ENCODE measurements at places on chromosomes 1 and 21.
A peak's percentile ranks its signal among the peaks of the same experiment; 100 is the strongest.

GRCh38 chr21:36203603-36203889, 46.9 kb downstream of the DOP1B start:
- H3K4me1 ChIP-seq, result no peaks in the 10 kb centered on the region
- DNase-seq, result peak; percentile 27
- H3K36me3 ChIP-seq, result no peaks in the 10 kb centered on the region
- no peak overlapping the region for H3K27ac ChIP-seq

GRCh38 chr1:238152119-238152518, 261.4 kb upstream of the ZP4 start:
- no peak for DNase-seq
- no peaks in the 10 kb centered on the region for H3K36me3 ChIP-seq
- no peak overlapping the region for H3K27ac ChIP-seq

GRCh38 chr21:39366563-39366962, 17.7 kb upstream of the HMGN1 start:
- no peak for DNase-seq
- no peak overlapping the region for H3K4me3 ChIP-seq
- no peaks in the 10 kb centered on the region for H3K36me3 ChIP-seq
- no peaks in the 10 kb centered on the region for H3K4me1 ChIP-seq
- no peak overlapping the region for H3K27ac ChIP-seq

DNA sequence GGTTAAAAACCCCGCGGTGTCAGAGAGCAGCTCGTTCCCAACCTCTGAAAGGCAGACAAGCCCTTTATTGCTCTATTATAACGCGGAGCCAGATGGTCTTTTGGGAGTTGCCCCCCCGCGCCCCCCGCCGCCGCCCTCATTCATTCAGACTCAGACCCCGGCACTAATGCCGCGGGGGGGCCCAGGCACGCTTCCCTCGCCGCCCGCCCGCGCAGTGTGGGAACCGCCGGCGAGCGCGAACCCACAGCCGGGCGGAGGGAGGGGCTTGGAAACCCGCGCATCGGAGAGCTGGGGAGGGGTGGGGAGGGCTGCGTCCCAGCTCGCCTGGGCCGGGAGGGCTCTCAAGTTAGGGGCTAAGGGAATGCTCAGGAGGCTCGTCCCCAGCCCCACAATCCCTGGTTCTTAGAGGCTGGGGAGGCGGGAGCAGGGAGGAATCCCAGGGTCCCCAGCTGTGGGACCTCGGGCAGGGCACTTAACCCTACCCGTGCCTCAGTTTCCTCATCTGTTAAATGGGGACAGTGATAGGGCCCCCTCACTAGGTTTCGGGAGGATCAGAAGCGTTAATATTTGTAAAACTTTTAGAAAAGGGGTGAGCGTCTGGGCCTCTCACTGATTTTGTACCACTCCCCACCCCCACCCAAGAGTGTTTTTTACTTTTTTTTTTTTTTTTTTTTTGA, 10.9 kb upstream of the HES5 start:
- no peak for DNase-seq
- no peak overlapping the region for H3K27ac ChIP-seq
- no peak overlapping the region for H3K4me3 ChIP-seq
- no peaks in the 10 kb centered on the region for H3K36me3 ChIP-seq
- H3K4me1 ChIP-seq, result peaks cover 24% of the 10 kb centered on the region

GRCh38 chr1:63532727-63533126, 9.4 kb downstream of the EFCAB7 start:
- no peak for DNase-seq
- no peak overlapping the region for H3K4me3 ChIP-seq
- H3K27me3 ChIP-seq, result no peaks in the 10 kb centered on the region
- H3K4me1 ChIP-seq, result no peaks in the 10 kb centered on the region
- peaks cover 13% of the 10 kb centered on the region for H3K36me3 ChIP-seq

DNA sequence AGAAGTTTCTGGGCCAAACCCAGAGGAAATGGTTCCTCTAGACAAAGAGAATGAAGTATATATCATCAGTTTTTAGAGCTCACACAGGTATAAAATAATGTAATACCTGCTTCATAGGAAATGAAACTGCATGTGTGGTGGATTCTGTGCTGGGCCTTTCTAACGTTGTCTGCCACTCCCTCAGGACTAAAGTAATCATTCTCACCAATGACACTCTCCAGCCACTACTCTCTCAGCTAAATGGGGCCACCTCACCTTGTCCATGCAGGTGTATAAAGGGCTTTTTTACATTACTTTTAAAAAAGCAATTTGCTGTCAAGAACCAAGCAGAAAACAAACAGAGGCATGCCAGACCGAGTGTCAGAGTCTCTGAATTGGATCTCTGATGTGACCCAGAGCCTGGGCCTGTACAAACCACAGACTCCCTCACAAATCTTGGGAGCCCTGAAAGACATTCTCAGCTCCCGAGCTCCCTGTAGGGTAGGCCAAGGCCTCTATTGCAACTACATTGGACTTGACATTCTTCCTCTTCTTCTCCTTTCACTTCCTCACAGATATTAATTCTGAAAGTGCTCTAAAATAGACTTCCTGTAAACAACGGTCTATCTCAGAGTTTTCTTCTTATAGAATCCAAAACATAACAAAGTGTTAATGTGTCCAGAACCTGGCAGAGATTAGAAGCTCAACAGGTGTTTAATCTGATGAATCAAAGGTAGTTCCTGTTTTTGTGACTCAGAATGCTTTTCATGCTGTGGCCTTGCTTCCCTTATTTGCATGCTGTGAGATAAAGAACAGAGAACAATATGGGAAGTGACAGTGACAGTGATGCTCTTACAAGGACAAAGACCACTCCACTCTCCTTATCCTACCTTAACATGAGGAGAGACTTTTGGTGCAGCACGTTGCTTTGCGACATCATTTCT, 8.6 kb downstream of the AIM2 start:
- H3K4me1 ChIP-seq, result peaks cover 15% of the 10 kb centered on the region
- H3K27ac ChIP-seq, result peak overlapping the region; percentile 57
- no peak for DNase-seq
- peak overlapping the region; percentile 21 for H3K4me3 ChIP-seq
- H3K36me3 ChIP-seq, result no peaks in the 10 kb centered on the region
- H3K27me3 ChIP-seq, result no peaks in the 10 kb centered on the region

DNA sequence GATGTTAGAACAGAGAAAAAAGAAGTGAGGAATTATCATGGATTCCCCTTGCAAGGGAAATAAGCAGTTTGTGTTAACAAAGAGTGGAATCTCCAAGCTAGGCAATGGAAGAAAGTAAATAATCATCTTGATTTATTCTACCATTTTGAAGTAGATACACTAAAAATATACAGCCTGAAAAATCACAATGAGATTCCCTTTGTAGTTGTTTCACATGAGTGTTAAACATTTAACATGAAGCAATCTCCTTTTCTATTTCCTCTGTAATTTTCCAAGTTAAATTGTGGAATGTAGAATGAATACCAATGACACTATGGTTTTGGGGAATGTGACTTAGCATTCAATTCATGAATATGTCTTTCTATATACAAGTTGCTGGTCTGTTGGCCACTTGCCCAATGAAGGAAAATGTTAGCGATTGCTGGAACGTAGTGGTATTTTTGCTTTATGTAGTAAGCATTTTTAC, 5.7 kb downstream of the TGFB2 start:
- no peaks in the 10 kb centered on the region for H3K36me3 ChIP-seq
- no peaks in the 10 kb centered on the region for H3K27me3 ChIP-seq
- no peak for DNase-seq
- peak overlapping the region; percentile 32 for H3K4me3 ChIP-seq

GRCh38 chr1:54312796-54313316, 93.3 kb downstream of the SSBP3 start:
- peak overlapping the region; percentile 31 for H3K27ac ChIP-seq
- no peak overlapping the region for H3K4me3 ChIP-seq
- H3K4me1 ChIP-seq, result peaks cover 53% of the 10 kb centered on the region
- H3K27me3 ChIP-seq, result no peaks in the 10 kb centered on the region
- no peaks in the 10 kb centered on the region for H3K36me3 ChIP-seq

DNA sequence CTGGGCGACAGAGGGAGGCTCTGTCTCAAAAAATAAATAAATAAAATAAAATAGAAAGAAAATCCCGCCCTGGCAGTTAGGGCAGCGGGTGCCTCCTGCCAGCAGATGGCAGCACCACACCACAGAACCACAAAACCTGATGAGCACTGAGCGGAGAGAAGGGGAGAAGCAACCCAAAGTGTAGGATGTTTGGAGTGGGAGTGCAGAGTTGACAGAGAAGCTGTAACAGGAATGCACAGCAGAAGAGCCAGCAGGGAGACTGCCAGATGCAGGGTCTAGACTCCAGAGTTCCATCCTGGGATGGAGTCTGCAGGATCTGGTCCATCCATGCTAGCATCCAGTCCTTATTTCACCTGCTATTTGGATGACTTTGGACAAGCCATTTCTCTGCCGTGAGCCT, 29.7 kb upstream of the KIRREL1 start:
- no peak overlapping the region for H3K4me3 ChIP-seq
- H3K27me3 ChIP-seq, result no peaks in the 10 kb centered on the region
- no peak overlapping the region for H3K27ac ChIP-seq

GRCh38 chr1:3155056-3155925, 86.3 kb downstream of the PRDM16 start:
- H3K27ac ChIP-seq, result no peak overlapping the region
- peaks cover 3% of the 10 kb centered on the region for H3K27me3 ChIP-seq
- DNase-seq, result no peak
- H3K4me3 ChIP-seq, result no peak overlapping the region
- H3K36me3 ChIP-seq, result no peaks in the 10 kb centered on the region
- no peaks in the 10 kb centered on the region for H3K4me1 ChIP-seq

DNA sequence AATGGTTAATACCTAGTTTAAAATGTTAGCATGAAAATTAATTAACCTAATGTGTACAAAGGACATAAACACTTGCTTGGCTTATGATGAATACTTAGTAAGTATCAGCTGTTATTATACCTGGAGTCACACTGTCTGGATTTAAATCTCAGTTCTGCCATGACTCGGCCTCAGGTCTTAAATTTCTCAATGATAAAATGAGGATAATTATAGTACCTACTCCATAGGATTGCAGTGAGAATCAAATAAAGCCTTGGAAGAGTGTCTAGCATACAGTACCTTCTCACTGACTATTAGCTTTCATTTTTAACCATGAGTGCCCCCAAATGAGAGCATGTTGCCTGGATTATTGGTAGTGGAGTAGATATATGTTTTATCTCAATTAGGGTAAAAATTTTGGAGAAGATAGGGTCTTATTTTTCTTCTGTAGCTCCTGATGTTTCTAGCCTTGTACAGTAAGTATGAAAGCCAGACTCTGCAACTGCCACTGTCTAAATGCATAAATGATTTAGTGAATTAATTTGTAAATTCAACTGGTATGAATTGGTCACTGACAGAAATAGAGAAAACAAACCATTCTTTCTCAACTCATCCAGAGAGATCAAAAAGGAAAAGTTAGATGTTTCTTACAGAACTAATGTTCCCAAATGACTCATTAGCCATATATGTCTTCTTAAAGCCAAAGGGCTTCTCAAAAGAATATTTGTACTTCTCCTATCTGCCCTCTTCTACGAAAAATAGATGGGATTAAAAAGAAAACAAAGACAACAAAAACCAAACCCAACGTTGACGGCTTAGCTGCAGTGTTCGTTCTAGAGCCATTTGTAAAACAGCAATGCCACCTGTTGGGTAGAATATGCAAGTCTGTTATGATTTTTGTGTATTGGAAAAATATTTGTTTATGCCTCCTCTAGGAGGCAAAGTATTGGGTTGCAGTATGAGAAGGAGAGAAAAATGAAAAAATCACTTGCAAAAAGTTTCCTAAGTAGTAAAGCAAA, 53.8 kb upstream of the MROH9 start:
- H3K27ac ChIP-seq, result no peak overlapping the region
- no peaks in the 10 kb centered on the region for H3K4me1 ChIP-seq
- H3K4me3 ChIP-seq, result no peak overlapping the region
- H3K36me3 ChIP-seq, result no peaks in the 10 kb centered on the region
- H3K27me3 ChIP-seq, result no peaks in the 10 kb centered on the region

- no peak overlapping the region for H3K27ac ChIP-seq
- no peak overlapping the region for H3K4me3 ChIP-seq
- no peak for DNase-seq
- H3K4me1 ChIP-seq, result peaks cover 4% of the 10 kb centered on the region
Observed at GRCh38 chr1:200036619-200037270, 9.2 kb downstream of the NR5A2 start.

DNA sequence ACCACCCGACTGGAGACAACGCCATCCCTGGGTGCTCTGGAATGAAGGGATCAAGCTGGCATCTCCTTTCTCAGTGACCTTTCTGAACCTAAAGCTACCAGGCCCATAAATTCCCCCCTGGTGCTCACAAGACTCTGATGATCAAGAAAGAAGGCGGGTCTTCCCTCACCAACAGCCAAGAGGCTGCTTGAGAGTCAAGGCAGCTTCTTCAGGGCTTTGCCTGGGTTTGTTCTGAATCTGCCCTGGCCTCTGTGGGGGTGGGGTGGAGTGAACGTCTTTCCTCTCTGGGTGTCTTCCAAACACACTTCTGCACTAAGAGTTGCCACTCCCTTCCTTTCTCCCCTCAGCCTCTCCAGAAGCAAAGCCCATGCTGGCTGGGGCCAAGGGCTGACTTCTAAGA, 36.1 kb downstream of the CD247 start:
- DNase-seq, result peak; percentile 79
- H3K27ac ChIP-seq, result peak overlapping the region; percentile 83
- peaks cover 59% of the 10 kb centered on the region for H3K4me1 ChIP-seq

GRCh38 chr21:44738621-44739020, 27.2 kb upstream of the TSPEAR start:
- no peaks in the 10 kb centered on the region for H3K27me3 ChIP-seq
- H3K27ac ChIP-seq, result no peak overlapping the region
- no peak overlapping the region for H3K4me3 ChIP-seq
- H3K36me3 ChIP-seq, result no peaks in the 10 kb centered on the region
- DNase-seq, result no peak

GRCh38 chr21:26057477-26058170, 112.9 kb downstream of the APP start:
- H3K27ac ChIP-seq, result no peak overlapping the region
- no peaks in the 10 kb centered on the region for H3K4me1 ChIP-seq
- H3K27me3 ChIP-seq, result no peaks in the 10 kb centered on the region
- no peak overlapping the region for H3K4me3 ChIP-seq
- no peak for DNase-seq
- H3K36me3 ChIP-seq, result no peaks in the 10 kb centered on the region

- H3K4me1 ChIP-seq, result peaks cover 51% of the 10 kb centered on the region
- H3K4me3 ChIP-seq, result peak overlapping the region; percentile 84
- DNase-seq, result peak; percentile 23
- H3K27ac ChIP-seq, result peak overlapping the region; percentile 96
- peaks cover 10% of the 10 kb centered on the region for H3K36me3 ChIP-seq
Observed at GRCh38 chr1:157137408-157138219, 581 bp downstream of the ETV3 start.

GRCh38 chr1:116375148-116375886, 2.3 kb downstream of the ATP1A1 start:
- H3K27me3 ChIP-seq, result no peaks in the 10 kb centered on the region
- H3K4me1 ChIP-seq, result peaks cover 42% of the 10 kb centered on the region
- peak overlapping the region; percentile 94 for H3K4me3 ChIP-seq
- peak overlapping the region; percentile 98 for H3K27ac ChIP-seq
- DNase-seq, result no peak

Data from naive thymus-derived CD4-positive, alpha-beta T cell (primary cell).